Fibroblast of skin of right quadriceps (primary cell): ENCODE measurements at places on chromosomes 6 and 20.

GRCh38 chr20:1293641-1294379 lies 27.7 kb downstream of the SNPH start:
- no peak for DNase-seq

- DNase-seq: no peak
Observed at GRCh38 chr6:32200711-32201475, 8.4 kb upstream of the GPSM3 start.

GRCh38 chr6:34527751-34528670 lies 28.1 kb downstream of the SPDEF start:
- DNase-seq: no peak

DNA sequence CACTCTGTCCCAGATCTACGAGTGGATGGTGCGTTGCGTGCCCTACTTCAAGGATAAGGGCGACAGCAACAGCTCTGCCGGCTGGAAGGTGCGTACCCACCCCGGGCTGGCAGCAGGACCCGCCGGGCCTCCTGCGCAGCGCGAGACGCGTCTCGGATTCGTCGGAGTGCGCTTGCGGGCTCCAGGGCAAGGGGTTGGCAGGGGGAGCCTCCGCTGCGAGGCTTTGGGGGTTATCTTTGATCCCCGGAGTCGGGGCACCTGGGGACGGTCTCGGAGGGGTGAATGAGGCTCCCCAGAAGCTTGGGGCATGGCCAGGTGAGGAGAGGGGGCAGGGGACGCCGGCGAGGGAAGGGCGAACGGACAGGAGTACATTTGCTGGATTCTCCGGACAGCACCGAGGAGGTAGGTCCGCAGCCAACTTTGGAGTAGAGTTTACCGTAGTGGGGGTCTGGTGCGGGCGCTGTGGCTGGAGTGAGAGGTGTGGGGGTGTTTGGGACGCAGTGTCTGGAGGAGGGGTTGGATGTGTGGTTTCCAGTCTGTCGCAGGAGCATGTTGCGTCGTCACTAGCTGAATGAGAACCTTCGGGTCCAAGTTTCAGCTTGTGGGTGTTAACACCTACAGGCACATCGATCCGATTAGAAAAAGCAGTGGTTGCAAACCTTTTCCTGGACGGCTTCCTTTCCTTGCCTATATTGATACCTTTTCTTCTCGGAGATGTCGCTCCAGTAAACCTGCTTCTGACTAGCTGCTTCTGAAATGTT lies 1.2 kb downstream of the FOXO3 start:
- DNase-seq: peak; percentile 10

DNA sequence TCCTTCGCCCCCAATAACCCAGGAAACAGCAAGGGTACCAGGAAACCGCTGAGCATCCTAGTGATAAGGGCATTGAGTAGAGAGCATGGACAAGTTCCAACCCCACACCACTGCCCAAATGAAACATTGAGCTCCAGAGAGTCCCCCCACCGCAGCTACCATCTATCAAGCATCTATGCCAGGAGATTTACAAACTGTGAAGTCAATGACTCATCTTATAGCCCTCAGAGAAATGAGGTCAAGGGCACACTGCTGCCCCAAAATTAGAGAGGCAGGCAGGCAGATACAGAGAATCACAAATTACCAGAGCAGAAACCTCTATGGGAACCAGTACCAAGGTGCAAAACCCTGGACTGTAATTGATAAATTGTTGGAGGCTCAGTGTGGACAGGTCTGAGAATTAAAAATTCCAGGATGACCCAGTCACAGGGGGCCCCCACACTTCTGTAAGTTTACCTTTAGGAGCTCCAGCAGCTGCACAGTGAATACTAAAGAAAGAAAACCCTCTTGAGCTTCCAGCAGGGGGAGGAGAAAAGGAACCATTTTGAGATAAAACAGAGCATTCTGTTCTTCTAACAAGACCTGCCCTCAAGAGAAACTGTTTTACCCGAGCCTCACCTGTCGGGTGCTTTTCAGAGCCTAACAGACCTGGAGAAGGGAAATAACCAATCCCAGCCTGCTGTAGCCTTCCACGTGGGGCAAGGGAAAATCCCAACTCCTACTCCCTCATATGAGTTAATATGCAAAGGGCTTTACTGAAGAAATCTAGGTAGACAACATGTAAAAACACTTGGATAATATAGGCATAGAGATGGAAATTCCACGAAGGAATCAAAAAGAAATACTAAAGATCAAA lies 118.0 kb upstream of the ARID1B start:
- no peak for DNase-seq

GRCh38 chr20:33516882-33517281 lies 27.0 kb downstream of the CBFA2T2 start:
- peak; percentile 21 for DNase-seq

DNA sequence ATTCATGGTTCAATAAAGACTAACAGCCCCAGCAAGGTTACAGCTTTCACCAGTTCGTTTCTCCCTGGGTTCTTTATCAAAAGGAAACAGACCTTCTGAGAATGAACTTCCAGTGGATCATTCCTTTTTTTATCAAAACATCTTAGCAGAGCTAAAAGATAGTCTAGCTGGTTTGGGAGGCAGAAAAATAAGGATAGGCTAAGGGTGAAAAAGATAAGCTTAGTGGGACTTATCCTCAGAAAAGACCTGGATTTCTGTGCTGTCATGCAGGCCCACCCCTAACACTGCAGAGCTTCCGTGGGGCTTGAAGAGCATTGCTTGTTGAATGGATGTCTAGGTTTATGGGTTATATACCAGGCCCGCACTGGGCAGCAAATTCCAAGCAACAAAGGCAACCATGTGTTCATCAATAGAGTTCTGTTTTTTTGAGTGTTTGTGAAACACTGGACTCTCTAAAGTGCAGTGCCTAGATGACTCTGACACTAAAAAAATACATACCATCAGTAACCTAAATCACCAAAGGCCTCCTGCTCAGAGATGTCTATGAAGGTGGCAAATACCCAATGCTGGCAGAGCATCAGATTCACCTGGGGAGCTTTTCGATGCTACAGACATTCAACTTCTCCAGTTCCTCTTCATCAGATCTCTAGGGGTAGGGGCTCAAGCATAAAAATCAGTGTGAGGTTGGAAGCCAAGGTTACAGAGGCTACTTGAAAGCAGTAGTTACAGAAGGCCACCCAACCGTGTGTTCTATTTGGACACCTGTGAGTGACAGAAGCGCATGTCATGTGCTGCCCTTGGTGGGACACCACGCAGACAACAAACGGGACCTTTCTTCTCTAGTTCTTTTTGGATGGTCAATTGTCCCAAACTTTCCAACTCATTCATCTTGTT lies 53.0 kb downstream of the TNFAIP3 start:
- no peak for DNase-seq

DNA sequence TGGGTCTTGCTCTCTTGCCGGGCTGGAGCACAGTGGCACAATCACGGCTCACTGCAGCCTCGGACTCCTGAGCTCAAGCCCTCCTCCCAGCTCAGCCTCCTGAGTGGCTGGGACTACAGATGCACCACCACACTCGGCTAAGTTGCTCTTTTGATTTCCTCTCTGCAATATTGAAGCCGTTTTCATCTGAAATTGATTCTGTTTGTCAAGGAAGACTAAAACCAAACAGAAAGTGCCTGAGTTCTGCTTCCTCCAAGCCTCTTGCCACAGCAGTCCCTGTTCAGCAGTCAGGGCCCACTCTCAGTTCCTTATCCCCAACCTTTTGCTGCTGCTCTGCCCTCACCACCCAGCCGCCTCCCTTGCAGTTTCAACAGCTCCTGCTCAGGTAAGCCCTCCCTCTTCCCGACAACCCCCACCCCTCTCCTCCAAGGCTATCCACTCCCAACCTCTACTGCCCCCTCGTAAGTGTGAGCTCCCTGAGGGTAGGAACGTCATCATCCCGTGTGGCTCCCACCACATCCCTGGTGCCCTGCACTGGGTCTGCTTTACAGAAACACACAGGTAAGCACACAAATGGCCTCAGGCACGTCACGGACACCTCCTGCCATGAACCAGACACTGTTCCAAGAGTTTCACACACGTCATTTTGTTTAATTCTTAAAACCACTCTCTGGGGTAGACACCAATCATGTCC lies 70.7 kb upstream of the TAB2 start:
- no peak for DNase-seq

GRCh38 chr6:156778454-156779205 lies 1.5 kb downstream of the ARID1B start:
- peak; percentile 62 for DNase-seq

DNA sequence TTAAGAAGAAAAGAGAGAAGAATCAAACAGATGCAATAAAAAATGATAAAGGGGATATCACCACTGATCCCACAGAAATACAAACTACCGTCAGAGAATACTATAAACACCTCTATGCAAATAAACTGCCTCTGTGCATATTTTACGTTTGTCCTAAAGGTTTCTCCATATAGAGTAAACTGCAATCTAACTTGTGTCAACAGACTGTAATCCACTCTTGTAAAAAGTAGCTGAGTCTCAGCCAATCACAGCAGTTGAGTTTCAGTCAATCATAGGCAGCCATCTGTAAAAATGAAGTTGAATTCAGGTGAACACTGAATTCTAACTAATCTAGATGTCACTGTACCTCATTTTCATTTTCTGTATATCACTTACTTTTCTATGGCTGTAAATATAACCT lies 112.2 kb upstream of the SYNCRIP start:
- DNase-seq: no peak

- peak; percentile 41 for DNase-seq
Observed at GRCh38 chr20:815914-816606, 17.5 kb upstream of the FAM110A start.

DNA sequence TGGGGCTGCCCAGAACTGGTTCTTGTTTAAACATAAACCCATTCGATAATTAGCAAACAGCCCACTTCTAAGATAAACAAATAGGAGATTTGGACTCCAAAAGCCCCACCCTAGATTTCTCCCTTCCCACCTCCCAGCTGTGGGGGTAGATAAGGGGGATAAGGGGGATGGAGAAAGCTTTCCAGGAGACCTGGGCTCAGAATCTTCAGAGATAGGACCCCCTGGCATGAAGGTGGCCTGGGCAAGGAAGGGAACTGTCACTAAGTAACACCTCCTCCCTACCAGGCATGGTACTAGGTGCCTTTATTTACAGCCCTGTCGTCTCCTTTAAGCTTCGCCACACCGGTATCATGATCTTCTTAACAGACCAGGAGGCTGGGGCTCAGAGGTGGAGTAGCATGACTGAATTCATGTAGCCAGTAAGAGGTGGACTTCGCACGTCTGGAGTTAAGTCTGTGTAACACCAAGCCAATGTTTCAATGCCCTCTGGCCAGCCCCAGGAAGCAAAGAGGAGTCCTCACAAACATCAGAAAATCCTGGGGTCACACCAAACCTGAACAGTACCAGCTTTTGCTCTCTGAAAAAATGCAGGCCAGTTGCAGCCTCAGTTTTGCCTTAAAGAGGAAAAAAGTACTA lies 4.6 kb downstream of the SDC4 start:
- no peak for DNase-seq

- DNase-seq: peak; percentile 59
Observed at GRCh38 chr20:21235484-21236445, 67.4 kb upstream of the XRN2 start.

DNA sequence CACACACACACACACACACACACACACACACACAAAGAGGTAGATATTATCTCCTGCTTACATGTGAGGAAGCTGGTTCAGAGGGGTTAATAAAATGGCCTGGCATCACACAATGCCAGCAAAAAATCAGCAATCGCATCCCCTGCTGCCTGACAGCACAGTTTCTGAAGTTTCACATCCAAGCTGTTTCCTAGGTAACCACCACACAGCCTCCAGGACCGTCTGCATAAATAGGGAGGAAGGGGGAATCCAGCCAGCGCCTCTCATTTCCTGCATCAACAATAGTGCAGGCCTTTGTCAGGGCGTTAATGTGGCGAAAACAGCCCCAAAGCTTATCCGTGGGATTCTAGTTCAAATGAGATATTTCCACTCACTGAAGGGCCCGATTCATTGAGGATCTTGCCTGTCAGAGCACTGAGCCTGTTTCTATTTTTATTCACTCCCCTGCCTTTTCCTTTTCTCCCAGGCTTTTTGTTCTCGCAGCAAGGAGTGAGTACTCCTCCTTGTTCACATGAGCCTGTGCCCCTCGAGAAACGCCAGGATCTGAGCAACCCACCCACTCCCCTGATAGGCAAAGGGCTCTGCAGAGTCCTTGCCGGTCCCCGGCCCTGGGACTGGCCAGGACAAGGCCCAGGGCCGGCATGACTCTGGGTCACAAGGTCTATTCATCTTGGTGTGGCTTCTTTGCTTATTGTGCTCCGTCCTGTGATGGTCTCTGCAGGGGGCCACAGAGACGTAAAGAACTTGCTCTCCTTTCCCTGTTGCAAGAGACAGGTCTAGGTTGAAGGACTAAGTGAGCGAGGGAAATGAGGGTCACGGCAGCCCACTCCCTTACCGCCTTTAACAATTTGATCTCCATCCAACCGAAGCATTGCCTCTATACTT lies 32.7 kb downstream of the TUBB2B start:
- DNase-seq: peak; percentile 37

DNA sequence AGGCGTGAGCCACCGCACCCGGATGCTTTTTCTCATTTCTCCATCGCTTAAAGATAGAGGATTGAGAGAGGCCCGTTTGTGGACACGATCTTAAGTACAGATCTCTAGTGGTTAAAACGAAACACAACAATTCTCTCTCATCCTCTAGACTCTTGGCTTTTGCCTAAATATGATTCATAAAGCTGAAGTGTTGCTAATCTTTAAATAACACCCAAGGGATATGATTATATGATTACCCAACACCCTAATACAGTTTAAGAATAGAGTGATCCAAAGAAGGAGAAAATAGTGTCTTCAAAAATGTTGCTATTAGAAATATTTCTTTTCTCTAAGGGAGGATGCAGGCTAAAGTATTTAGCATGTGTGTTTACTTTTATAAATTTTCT lies 50.4 kb downstream of the MTHFD1L start:
- DNase-seq: peak; percentile 87

- peak; percentile 86 for DNase-seq
Observed at GRCh38 chr6:148502083-148502772, 159.6 kb downstream of the SASH1 start.
